ENCODE measurements at places on chromosomes 1 and 21. TPM values are rescaled to one million over a fixed set of nuclear protein-coding genes. Genes with fewer than 3 reads are reported as not detected.

DNA sequence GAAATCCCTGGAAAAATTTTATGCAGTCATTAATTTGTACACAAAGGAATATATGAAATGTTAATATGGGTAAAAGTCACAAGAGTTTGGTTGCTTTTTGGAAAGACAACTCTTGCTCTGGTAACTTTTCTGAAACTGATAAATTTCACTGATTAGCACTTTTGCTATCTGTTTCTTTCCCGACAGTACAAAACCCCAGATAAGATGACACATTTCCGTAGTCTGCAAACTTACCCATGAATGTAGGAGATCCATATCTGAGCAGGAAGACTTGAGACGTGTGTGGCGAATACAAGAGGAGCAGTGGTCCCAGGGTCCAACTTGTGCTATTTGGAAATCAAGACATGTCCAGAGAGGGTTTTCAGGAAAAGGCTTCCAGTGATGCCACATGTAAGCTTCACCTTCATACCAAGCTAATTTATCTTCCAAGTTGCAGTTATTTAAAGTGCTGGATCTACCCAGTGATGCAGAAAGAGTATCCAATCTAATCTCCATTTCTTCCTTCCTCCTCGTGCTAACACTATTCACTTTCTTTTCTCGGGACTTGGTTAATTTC lies 35.9 kb upstream of the SAMSN1 start:
- DNase-seq: no peak

DNA sequence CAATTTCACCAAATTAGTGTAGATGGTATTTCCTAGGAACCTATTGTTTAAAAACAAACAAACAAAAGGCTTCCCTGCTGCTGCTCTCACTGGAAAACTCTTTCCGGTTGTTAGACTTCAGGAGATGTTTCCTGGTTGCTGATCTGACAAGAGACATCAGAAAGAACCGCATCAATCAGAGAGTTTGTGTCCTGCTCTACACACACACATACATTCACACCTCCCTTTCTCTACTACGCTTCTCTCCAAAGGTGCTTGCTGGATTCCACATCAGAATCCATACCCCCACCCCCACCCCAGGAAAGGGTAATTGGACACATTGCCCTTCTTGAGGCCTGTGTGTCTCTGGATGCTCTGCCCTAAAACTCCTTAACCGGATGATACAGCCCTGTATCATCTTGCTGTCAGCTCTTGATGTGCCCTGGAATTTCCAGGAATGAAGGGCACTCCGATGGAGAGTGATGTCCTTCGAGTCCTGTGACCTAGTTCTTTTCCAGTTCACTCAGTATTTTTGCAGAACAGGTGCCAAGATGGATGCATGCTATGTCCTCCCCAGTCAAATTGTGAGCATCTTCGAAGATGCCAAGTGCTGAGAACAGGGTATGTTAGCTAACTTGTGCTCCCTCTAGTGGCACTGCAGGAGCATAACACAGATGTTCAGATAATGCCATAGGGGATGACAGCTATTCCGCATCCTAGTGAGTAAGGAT lies 113.7 kb upstream of the SLC35F3 start:
- peak; percentile 28 for DNase-seq

GRCh38 chr1:225209153-225209552 lies 218.7 kb downstream of the LBR start:
- DNase-seq: no peak

- no peak for DNase-seq
Measured at GRCh38 chr1:233695901-233696300, 82.0 kb downstream of the KCNK1 start.

GRCh38 chr1:46562498-46562897 lies 11.1 kb upstream of the KNCN start:
- DNase-seq: no peak

DNA sequence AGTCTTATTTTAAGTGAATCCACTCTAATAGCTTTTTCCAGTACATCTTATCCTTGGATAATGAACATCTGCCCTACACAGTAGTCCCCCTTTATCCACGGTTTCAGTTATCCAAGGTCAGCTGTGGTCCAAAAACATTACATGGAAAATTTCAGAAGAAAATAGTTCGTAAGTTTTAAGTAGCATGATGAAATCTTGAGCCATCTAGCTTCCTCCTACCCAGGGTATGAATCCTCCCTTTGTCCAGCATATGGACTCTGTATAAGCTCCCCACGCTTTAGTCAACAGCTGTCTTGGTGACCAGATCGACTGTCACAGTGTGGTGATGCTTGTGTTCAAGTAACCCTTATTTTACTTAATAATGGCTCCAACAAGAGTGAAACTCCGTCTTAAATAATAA lies 2.6 kb downstream of the GLRX2 start:
- DNase-seq: no peak

GRCh38 chr1:23916209-23917131 lies 3.3 kb upstream of the CNR2 start:
- DNase-seq: peak; percentile 80

DNA sequence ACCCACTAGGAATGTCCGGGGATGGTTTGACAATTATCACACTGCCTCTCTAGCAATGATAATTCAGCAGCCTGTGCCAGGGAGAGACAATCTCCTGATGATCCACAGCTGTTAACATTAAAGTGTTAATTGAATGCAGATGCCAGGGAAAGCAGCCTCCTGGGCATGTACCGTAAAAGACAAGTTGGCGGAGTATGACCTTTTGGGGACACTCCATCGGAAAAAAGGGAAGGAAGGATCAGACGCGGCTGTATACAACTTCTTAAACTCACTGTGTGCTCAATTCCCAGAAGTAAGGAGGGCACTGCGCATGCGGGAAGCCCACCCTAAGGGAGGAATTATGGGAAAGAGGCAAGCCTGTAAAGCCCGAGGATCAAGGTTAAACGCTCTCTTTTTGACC lies 62.6 kb downstream of the MAP3K7CL start:
- DNase-seq: no peak

DNA sequence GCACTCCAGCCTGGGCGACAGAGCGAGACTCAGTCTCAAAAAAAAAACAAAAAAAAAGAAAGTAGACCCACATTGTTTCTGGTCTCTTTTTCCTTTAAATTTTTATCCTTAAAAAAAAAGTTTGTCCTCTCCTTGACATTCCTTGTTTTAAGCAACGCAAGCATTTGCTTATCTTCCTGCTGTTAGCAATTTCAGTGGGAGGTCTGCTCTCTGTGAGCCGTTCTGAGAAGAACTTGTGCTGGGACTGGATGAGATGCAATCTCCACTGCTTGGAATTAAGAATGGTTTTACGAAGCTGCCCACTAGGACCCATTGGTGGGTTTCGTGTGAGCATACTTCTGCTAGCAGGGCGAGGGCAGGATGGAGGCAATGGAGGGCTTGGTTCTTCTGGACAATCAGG lies 225.1 kb upstream of the TMEM51 start:
- DNase-seq: no peak

GRCh38 chr1:245365095-245366020 lies 210.6 kb downstream of the KIF26B start:
- DNase-seq: peak; percentile 41

- no peak for DNase-seq
Measured at GRCh38 chr1:211605034-211605433, 26.1 kb upstream of the SLC30A1 start.

DNA sequence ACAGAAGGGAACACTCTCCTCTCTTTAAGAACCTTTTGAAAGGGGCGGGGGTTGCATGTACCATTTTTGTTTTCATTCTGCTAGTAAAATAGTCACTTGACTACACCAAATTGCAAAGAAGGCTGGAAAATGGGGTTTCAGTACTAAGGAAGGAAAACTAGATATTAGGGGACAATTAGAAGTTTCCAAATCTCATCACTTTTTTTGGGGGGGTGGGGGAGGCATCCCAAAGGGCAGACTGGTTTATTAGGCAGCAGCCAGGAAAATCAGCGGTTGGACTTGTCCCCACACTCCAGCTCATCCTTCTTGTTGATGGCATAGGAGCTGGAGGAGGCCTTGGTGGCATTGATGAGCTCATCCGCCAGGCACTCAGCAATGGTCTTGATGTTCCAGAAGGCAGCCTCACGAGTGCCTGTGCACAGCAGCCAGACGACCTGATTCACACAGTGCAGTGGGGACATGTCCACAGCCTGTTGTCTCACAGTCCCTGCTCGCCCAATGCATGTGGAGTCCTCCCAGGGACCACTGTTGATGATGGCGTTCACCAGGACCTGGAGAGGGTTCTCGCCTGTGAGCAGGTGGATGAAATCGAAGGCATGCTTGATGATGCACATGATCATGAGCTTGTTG lies 1.7 kb upstream of the TMEM50B start:
- DNase-seq: peak; percentile 6

DNA sequence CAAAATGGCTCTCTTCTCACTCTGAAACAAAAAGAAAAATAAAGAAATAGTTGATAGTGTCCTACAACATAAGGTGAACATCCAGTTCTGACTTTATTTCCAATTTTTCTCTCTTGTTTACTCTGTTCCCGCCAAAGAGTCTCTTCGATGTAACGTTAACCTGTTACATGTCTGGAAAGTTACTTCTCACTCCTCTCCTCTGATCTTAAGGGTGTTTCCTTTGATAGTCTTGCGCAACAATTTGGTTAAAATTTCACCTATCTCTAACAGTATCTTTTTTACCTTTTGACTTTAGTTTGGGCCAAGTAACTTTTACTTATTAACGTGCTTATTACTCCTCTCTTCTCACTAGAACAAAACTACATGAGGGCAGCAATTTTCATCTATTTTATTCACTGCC lies 1450.2 kb downstream of the BRINP3 start:
- DNase-seq: no peak

DNA sequence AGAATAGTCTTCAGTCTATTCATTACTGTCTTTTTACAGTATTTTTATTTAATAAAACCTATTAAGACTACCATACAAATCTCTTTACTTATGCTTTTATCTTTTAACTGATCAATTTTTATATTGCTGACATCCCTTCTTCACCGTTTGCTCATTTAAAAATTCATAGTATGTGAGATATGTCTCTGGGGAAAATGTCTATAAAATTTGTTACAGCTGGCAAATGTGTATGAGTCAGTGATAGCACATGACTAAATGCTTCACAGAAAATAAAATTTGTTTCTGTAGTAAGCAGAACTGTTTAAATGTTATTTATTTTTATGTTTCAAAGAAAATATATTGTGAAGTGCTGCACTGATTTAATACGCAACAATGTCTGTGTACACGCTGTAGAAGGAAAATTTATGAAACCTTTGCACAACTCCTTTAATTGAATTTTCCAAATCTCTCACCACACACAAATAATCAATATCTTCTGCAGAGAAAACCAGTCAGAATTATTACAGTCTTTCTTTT lies 74.2 kb downstream of the ITGB3BP start:
- DNase-seq: no peak

- DNase-seq: no peak
Measured at GRCh38 chr1:15096293-15096692, 57.3 kb upstream of the TMEM51 start.

DNA sequence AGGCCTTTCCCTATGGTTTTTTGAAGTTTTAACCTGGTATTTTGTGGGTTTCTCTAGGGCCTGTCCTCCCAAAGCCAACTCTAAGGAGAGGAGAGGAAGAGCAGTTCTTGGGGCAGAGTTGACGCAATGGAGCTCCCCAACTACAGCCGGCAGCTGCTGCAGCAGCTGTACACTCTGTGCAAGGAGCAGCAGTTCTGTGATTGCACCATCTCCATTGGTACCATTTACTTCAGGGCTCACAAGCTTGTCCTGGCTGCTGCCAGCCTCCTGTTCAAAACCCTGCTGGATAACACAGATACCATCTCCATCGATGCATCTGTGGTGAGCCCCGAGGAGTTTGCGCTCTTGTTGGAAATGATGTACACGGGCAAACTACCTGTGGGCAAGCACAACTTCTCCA lies 38.2 kb downstream of the ZBTB40 start:
- DNase-seq: no peak

GRCh38 chr1:184296466-184297243 lies 90.2 kb upstream of the C1orf21 start:
- DNase-seq: peak; percentile 90

- DNase-seq: no peak
Measured at GRCh38 chr1:1419813-1420653, 1.0 kb downstream of the ANKRD65 start.

DNA sequence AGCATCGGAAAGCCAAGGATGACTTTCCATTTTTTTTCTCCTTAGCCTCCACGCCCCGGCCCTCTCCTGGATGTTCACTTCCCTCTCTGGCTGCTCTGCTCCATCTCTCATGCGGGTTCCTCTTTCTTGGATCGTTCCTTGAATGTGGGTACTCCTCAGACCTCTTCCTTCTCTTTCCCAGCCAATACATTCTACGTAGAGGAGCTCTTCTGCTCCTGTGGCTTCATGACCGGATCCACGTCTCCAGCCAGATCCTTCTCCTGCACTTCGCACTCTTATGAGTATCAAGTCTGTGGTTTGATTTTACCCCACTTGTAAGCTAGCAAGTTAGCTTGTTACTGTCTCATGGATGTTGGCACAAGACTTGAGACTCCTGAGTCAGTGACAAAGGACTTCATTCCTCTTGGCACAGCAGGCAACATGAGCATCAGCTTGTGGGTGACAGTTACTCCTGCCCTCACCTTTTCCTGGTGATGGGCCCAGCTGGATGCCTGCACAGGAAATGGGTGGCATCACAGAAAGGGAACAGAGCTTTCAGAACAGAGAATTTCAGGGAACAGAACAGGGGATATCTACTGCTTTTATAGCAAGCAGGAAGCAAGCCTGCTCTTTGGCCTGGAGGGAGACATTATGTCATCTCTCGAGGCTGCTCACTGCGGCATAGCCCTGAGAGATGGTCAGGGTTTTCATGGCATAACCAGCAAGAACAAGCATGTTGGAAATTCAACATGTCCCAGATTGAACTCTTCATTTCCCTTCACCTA lies 100.1 kb upstream of the KIF26B start:
- no peak for DNase-seq

- DNase-seq: no peak
Measured at GRCh38 chr21:38863291-38863690, 57.6 kb downstream of the ETS2 start.

- no peak for DNase-seq
Measured at GRCh38 chr1:25936947-25937346, 30.7 kb upstream of the STMN1 start.

DNA sequence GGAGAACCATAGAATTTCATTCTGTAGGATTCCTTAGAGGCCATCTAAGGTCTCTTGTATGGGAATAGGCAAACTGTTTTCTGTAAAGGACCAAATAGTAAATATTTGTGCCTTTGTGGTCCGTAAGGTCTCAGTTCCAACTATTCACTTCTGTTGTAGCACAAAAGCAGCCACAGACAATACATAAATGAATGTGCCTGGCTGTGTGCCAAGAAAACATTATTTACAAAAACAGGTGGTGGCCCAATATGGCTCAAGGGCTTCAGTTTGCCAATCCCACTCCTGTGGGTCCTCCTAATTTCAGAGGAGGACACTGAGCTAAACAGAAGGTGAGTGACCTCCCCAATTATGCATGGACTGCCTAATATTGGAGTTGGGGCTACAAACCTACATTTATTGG lies 67.6 kb upstream of the EDEM3 start:
- DNase-seq: no peak

- DNase-seq: no peak
Measured at GRCh38 chr1:241102664-241103063, 254.3 kb downstream of the RGS7 start.

- no peak for DNase-seq
Measured at GRCh38 chr1:24051206-24051945, 60.6 kb downstream of the MYOM3 start.

Gene CXADR
- 41.6 TPM for total RNA-seq

Gene PDXK
- 139 TPM for total RNA-seq

Gene RIMKLA
- total RNA-seq: 11.6 TPM

Gene LCE2C
- total RNA-seq: not detected

Gene INKA2
- 3.2 TPM for total RNA-seq

Gene DMRTA2
- not detected for total RNA-seq

Gene C1orf87
- total RNA-seq: not detected

Gene FOXO6
- total RNA-seq: not detected

Measured in stomach (tissue), 19 donors.